Neural progenitor cell (in vitro differentiated cells): ENCODE measurements at places on chromosomes 2 and 18. TPM values are rescaled to one million over a fixed set of nuclear protein-coding genes. Genes with fewer than 3 reads are reported as not detected.

Gene YPEL5
- 36.1 and 66.4 TPM in 2 replicates for total RNA-seq

Gene UGT1A10
- total RNA-seq, result not detected in 2 replicates

Gene NT5DC4
- total RNA-seq, result not detected in 2 replicates

Gene LONRF2
- 0.34 and 0.37 TPM in 2 replicates for total RNA-seq

Gene CYTIP
- total RNA-seq, result 0.19 and 0.54 TPM in 2 replicates

Gene REG3A
- not detected in 2 replicates for total RNA-seq

Gene DHRS9
- total RNA-seq, result not detected in 2 replicates

Gene MFSD2B
- 0.40 TPM in 1 of 2 replicates, not detected in the other for total RNA-seq

Gene ADAM17
- total RNA-seq, result 49.7 and 72.1 TPM in 2 replicates

Gene PLCL1
- 0.28 and 0.41 TPM in 2 replicates for total RNA-seq

Gene CD28
- not detected in 2 replicates for total RNA-seq

Gene FEV
- not detected in 2 replicates for total RNA-seq

Gene AQP12A
- not detected in 2 replicates for total RNA-seq

Gene REG1A
- total RNA-seq, result 0.28 and 2.3 TPM in 2 replicates

Gene ZC3H6
- 16.0 and 21.7 TPM in 2 replicates for total RNA-seq

DNA sequence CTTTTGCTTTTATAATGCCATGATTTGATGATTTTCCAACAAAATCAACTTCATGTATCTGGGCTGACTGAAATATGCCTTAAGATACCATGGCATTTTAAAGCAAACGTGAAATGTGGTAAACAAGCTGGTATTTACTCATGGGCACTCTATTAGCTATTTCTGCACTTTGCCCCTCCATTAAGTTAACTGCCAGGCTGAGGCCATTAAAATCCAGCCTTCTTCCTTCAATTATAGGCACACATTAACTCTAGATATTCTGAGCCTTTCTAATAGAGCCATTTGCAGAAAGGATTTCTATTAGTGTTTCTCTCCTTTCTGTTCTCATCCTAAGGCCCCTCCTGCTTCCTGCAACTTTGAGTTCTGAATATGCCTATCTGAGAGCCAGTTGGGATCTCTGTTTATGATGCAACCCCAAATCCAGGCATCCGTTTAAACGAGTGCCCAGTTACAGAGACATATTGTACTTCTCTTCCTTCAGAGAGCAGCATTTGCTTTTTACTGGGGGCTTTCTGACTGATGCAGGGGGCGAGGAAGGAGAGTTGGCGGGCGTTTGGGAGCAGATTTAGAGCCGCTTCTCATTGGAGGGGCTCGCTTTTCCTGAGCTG is 1.6 kb upstream of the KCNJ3 start:
- DNase-seq, result no peak

GRCh38 chr2:84234103-84234502 is 225.0 kb downstream of the SUCLG1 start:
- DNase-seq, result no peak

GRCh38 chr2:100852999-100853908 is 33.3 kb downstream of the NPAS2 start:
- DNase-seq, result no peak

GRCh38 chr2:65319674-65320041 is 92.0 kb downstream of the ACTR2 start:
- no peak for DNase-seq

GRCh38 chr2:60259781-60260180 is 293.7 kb downstream of the BCL11A start:
- no peak for DNase-seq

GRCh38 chr2:197893403-197894177 is 89.2 kb downstream of the PLCL1 start:
- DNase-seq, result no peak

DNA sequence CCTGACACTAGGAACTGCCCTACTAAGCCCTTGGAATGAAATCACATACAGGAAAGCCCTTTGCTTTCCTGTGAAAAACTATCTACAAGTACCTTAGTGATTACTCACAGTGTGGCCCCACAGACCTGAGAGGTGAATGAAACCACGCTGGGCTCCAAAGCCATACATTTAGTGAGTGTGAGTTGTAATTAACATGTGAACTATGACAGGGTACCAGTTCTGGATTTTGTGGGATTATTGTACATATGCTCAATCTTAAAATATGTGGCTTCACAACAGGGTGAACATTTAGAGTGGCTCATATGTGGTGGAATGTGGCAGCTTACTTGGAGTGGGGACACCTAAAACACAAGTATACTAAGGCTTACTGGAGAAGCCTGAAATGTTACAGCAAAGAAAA is 12.3 kb downstream of the KCTD1 start:
- no peak for DNase-seq

DNA sequence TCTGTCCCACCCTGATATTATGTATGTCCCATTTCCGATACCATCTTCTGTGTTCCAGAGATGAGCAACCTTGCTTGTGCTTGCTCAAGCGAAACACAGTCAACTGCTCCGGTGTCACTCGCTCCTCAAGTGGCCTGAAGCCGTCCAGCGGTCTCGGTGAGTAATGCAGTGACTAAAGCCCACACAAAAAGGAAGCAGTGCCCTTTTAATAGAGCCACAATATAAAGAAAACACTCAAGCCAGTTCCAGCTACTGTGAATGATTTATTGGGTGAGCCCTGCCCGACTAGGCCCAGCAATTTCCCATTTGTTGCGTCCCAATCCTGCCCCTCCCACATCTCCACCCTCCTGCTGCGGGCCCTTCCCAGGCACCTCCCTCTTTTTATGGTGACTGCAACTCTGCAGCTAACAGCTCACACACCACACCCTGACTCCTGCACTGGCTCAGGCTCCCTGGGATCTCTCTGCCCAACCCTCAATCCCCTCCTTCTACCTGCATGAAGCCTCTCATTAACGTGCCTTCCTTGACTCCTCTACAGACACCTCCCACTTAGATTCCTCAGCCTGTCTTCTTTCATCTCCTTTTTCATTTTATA is 44.2 kb upstream of the DSC1 start:
- DNase-seq, result peak; percentile 33

GRCh38 chr2:28583899-28584553 is 88.2 kb downstream of the PLB1 start:
- no peak for DNase-seq

DNA sequence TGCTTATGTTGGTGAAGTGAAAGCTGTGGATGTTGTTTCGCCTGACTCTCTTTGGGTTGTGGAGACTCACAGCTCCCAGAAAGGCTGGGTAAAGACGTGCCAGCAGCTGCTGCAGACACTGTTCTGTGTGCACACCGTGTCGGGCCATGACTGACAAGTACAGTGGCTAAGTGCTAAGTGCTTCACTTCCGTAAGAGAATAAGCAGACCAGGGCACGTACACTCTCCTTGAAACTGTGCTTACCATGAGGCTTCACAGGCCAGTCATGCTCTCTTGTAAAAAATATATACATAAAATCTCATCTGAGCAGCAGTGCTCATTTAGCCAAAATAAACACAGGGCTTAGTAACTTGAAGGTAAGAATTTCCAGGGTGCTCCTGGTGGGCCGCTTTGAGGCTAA is 86.0 kb downstream of the NRP2 start:
- no peak for DNase-seq

DNA sequence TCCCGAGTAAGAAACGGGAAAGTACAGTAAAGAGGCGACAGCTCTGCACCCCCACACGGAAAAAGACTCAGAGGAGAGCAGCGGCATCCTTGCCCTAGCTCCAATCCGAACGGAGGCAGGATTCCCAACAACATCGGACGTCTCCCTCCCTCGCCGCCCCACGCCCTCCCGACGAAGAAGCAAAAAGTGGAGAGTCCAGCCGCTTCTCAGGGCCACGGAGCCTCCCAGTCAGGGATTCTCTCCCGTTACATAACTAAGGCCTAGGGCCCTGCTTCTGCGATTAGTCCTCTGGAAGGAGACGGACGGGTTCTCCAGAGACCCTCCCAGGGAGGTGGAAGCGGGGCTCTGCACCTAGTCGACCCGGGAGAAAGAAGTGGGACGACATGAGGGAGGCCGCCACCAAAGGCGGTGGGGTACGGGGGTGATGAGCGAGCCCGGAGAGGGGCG is 587 bp downstream of the SUMO1 start:
- peak; percentile 64 for DNase-seq

DNA sequence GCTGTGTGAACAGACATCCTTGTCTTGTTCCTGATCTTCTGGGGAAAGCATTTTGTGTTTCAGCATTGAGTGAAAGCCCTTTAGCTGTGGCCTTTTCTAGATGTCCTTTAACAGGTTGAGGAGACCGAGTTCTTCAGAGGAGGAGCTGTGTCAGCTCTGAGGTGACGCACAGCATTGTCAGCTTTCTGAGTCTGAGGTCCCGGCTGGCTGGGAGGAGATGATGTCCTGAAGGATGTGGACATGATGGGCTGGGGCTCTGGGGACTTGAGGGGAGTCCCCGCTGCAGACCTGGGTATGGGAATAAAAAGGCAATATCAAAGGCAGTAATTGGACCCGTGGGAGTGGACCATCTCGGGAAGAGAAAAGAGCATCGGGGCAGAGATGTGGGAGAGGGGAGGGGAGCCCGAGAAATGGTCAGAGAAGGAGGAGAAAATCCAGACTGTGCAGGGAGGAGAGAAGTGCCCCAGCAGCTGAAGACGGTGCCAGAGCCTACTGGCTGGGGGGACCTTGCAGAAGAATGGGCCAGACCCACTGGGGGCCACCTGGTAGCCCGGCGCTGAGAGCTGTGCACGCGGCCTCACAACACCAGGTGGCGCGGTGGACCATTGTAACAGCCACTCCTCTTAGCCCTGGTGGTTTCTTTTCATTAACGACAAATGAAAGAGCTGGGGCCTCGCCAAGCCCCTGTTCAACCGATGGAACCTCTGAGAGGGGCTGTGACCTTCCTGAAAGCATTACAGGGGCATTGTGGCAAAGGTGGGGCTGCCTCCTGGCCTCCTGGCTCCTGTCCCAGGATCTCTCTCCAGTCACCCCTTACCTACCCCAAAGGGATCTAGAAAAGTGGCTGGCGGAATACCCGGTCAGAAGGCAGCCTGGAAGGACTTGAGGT is 61.6 kb downstream of the ST3GAL5 start:
- peak; percentile 87 for DNase-seq

DNA sequence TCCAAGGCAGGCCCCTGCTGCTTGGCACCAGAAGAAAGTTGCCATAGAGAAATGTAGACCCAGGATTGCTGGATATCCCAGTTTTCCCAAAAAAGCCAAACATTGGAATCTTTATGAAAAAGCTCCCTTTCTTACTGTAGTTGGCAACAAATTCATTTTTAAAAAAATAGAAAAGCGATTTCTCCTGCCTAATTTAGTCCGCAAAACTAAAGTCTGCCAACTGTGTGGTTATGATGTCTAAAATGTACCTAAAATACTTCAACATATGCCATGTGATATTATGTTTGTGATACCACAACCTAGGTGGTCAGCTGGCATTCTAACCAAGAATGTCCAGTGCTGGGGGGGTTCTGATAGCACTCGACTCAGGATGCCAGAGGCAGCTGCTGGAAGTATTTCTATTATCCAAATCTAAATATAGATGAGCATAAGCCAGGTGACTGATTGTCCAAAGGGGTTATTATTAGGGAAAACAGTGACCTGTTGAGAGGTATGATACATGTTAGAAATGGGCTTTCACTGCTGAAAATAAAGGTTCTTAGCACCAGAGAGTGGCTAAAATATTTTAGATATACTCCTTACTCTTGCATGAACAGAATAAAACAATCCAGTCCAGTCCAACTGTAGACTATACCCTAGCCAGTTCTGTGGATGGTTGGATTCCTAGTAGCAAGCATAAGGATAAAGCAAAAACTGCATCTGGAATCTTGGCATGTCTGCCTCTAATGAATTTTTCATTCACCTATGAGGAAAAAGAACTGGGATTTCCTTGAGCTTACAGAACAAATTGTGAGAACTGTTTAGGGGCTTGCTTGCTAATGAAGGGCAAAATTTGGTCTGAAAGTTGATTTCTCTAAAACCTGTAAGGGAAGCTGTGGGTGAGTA is 101.7 kb downstream of the STK39 start:
- no peak for DNase-seq

- DNase-seq, result no peak
These were observed 583 bp downstream of the NEMP2 start for GRCh38 chr2:190533968-190534309.

DNA sequence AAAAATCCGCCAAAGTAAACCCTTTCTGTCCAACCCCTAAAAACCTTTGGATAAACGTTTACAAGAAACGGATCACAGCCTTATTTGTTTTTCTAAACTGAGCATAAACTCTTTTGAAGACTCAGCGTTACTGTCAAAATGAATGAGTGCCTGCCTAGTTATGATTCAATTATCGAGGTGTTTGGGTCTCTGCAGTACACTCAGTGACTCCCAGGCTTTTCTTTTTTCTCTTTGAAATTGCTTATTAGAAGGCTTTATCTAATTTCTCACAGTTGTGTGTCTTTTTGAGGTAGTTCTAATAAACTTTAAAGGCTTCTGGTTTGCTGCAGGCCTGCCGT is 663 bp downstream of the RHBDD1 start:
- DNase-seq, result no peak

DNA sequence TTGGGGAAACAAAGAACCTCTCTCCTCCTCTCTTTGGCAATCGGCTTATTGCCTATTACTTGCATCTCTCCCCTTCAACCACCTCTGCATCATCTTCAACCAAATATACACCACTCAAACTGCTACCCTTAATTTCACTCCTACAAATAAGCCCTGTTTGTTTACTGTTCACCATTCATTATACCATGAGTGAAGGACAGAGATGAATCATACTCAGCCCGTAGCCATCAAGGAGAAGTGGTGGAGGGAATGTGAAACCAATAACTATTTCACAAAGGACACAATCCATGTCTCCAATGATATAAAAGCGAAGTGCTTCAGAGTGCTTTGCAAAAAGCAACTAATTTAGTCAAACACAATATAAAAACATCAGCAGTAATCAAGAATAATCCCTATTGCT is 76.8 kb downstream of the CACNB4 start:
- no peak for DNase-seq

- no peak for DNase-seq
These were observed 59.8 kb downstream of the BCL2 start for GRCh38 chr18:63259567-63260379.

- DNase-seq, result no peak
These were observed 2137.3 kb upstream of the CELF4 start for GRCh38 chr18:39702888-39703287.

DNA sequence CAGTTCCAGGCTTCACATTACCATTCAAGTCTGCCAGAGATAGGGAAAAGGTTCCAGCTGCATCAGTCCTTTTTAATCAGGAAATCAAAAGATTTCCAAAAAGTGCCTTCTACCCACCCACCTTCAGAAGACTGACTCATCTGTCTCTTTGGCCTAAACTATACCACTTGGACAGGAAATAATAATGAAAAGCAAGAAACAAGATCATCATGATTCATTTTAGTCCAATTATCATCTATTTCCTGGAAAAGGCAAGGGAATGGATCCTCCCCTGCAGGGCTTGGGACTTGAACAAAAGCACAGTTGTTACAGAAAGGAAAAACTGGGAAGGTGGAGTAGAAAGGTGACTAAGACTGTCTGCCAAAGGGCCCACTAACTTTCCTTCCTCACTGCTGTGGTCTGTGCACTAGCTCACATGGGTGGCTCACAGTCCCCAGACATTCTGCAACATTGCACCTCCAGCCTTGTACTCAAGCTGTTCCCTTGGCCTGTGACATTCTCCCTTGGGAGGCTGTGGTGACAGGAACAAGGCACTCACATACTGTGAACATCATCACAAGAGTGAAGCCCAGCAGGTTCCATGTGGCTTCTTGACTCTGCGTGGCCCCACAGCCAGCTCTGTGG is 75.3 kb downstream of the VSNL1 start:
- DNase-seq, result no peak
